ENCODE measurements at places on chromosomes 4 and X.

- DNase-seq, result no peak
Measured at GRCh38 chr4:76559236-76560071, 124.4 kb downstream of the SHROOM3 start.

DNA sequence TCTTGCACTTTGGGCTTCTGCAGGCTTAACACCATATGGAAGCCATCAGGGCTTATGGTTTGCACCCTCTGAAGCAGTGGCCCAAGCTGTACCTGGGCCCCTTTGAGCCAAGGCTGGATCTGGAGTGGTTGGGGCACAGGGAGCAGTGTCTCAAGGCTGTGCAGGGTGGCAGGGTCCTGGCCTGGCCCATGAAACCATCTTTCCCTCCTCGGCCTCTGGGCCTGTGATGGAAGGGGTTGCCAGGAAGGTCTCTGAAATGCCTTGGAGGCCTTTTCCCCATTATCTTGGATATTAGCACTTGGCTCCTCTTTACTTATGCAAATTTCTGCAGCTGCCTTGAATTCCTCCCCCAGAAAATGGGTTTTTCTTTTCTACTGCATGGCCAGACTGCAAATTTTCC lies 134.7 kb upstream of the USP9X start:
- no peak for DNase-seq

DNA sequence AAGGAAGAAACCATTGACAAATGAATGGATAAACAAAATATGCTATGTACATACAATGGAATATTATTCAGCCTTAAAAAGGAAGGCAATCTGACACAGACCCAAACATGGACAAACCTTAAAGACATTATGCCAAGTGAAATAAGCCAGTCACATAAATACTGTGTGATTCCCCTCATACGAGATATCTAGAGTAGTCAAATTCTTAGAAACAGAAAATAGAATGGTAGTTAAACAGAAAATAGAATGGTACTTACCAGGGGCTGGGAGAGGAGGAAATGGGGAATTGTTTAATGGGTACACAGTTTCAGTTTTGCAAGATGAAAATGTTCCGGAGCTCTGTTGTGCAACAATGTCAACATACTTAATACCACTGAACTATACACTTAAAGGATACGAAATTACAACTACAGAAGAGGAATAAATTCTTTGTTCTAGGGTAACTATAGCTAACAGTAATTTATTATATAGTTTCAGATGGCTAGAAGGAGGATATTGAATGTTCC lies 47.8 kb upstream of the DUSP21 start:
- no peak for DNase-seq

DNA sequence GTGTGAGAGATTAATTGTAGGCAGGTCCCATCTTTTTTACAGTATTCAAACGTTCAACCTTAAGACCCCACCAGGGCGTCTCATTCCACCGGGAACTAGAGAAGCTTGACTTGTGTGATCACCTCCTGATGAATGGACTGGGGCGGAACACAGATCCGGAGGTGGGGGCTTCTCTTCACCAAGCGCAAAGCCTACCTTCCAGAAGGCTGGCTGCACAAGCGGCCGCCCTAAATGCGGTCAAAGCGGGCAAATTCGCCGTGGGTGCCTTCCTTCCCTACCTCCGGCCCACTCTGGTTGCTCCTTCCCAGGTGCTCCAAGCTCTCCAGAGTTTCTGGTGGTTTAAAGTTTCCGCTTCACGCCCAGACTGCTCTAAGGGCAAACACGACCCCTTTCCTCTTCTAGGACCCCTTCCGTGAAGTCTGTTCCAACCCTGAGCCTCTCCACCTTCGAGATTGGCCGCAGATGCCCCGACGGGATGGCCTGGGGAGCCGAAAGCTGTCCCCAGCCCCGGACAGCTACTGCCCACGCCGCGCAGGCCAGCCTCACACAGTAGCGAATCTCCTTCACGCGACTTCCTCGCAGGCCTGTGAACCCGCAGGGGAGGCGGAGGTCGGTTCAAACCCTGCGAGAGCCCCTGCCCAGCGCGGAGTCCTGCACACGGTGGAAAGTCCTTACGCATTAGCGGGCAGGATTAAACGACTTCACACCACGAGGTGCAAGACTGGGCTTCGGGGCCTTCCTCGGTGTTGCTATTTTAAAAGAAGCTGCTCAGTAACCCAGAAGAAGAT lies 1.6 kb upstream of the WWC2 start:
- DNase-seq, result no peak

DNA sequence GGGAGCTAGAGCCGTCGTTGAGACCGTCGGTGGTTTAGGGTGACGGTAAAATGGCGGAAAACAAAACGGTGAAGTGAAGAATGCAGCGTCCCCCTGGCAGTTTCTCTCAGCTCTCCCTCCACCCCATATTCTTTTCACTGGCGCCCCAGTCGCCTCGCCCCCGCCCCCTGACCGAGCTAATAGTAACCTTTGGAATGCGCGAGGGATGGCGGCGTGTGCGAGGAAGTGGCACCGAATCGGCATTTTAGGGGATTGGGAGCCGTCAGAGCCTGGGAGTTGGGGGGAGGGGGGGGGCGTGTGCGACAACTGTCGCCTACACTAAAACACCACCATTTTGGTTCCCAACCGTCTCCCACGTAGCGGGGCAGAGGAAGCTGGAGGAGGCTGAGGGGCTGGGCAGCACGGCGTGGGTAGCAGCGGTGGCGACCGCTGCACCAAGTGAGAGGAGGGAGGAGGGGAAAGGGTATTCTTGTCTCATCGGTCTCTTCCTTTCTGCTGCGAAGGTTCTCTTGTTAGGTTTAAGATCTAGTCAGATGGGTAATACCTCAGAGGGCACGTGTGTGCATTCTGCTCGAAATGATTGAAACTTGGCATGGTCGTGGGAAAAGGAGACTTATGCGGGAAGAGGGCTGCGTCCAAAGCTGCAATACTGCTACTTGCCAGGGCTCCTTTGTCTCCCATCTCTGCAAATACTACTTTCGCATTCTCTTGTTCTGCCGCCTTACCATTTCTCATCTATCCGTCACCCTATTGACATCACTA lies 840 bp downstream of the ZNF711 start:
- no peak for DNase-seq

- no peak for DNase-seq
Measured at GRCh38 chr4:153023692-153024394, 87.7 kb downstream of the FHDC1 start.

All from activated CD4-positive, alpha-beta T cell treated with anti-CD3 and anti-CD28 coated beads, Interleukin-2, amount 50 U/mL, for 16 hours (primary cell).